T-helper 9 cell (primary cell): ENCODE measurements at places on chromosomes 5 and 9.

DNA sequence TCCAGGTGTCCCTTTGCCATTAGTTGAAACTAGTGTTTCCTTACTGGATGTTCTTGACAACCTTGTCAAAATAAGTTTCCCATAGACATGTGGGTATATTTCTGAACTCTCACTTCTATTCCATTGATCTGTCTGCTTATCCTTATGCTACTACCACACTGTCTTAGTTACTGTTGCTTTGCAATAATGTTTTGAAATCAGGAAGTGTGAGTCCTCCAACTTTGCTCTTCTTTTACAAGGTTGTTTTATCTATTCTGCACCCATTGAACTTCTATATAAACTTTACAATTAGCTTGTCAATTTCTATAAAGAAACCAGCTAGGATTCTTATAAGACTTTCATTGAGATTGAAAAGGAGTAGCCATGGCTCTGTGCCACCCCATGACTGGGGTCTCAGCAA lies 24.3 kb downstream of the CD14 start:
- DNase-seq: no peak

DNA sequence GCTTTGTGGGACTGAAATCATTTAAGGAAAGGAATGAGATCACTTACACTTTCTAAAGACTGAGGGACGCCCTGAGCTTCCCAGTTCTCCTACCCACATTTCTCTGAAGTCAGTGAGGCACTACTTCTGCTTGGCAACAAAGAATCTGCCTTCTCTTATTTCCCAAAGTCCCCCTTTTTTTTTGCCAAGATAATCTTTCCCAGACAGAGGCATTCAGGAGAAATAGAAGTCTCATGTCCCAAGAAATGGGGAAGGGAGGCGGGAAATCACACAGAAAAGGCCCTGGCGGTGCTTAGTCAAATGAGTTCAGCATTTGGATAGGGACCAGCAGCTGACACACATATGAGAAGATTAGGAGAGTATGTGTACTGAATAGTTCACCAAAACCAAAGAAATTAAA lies 159.7 kb downstream of the MUSK start:
- DNase-seq: no peak

- DNase-seq: no peak
Observed at GRCh38 chr5:107461770-107462169, 209.0 kb downstream of the EFNA5 start.

DNA sequence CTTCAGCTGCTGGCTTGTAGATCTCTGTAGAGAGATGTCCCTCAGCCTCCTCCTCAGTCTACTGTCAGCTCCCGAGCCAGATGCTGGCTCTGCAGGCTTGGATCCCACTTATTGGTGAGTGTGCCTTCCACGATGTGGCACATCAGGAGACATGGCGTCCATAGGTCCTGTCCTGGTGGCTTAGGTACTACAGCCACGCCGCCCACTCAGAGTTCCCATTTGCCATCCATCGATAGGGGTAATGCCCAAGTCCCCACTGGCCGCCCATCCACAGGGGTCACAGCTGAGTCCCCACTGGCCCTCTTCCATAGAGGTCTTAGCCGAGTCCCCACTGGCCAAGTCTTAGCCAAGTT lies 17.3 kb downstream of the EXOC3 start:
- no peak for DNase-seq

- DNase-seq: no peak
Observed at GRCh38 chr9:109282302-109282701, 38.6 kb downstream of the EPB41L4B start.
